HepG2 (cell line): ENCODE measurements at places on chromosomes 3 and 15.

- DNase-seq = no peak
Observed at GRCh38 chr3:139601191-139601961, 61.8 kb upstream of the RBP1 start.

- DNase-seq = no peak
Observed at GRCh38 chr3:188834349-188834748, 337.4 kb upstream of the TPRG1 start.

DNA sequence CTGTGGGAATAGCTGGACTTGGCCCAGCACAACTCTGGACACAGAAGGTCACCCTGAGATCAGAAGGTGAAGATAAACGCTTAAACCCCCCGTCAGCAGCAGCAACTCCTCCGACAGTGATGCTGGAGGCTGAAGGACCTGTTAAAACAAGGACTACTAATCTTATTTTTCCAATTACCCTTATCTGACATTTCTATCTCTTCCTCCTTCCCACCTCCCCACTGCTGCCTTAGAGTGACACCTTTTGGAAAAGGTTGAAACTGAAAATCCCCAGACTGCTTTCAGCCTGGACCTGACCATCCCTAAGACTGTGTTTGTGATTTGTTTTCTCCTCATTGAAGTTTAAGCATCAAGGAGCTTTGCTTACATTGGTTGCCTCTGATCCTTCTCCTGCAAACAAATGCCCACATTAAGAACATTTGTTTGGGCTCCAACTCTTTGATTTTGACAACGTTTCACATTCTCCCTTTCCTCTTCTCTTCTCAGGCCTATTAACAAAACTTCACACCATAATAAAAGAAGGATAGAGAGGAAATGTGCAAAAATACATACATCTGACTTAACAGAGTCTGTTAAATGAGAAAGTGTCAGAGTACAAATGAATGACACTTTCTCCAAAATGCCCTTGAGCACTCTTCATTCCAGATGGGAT lies 410.6 kb upstream of the WNT5A start:
- no peak for DNase-seq

- DNase-seq = no peak
Observed at GRCh38 chr3:49805897-49806701, 3.0 kb downstream of the INKA1 start.

- DNase-seq = no peak
Observed at GRCh38 chr3:126423191-126424038, 28.7 kb downstream of the CFAP100 start.

DNA sequence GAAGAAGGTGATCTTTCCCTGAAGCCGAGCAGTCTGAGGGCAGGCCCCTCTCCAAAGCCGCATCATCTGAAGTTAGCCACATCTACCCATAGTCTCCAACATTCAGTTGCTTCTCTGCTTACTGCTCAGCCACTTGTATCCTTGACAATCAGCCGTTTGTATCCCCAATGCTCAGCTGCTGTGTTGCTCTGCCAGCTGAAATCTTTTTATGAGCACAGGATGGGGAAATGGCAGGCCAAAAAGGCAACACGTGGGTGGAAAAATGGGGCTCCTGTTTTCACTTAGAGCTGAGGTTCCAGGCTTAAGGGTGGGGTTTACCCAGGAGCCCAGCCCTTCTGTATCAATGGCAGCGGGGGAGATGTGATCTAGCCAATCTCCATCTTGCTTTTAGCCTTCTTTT lies 36.3 kb downstream of the METTL6 start:
- DNase-seq = no peak

DNA sequence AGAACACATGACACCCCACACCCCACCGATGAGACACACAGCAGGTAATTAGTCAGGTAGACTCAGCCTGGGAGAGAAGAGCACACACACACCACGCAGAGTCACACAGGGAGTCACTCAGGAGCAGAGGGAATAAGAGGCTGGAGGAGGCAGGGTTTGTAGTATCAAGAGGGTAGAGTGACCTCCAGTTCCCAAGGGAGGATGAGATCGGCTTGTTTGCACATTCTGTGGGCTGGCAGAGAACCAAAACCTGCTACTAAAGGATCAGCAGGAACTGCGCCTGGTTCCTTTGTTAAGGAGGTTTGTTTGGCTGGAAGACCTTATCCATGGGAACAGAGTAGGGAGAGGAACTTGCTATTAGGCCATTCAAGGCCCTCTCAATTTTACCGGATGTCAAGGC lies 281.4 kb upstream of the SLCO3A1 start:
- DNase-seq = no peak

DNA sequence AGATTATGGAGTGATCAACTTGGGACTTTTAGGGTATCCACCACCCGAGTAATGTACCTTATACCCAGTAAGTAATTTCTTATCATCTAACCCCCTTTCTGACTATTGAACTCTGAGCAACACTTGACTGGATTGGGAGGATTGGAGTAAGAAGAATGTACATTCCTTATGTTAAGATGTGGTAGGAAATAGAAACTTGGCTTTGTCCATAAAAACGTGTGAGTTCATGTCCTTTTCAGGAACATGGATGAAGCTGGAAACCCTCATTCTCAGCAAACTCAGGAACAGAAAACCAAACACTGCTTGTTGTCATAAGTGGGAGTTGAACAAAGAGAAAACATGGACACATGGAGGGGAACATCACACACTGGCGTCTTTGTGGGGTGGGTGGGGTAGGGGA lies 112.3 kb downstream of the PTPRG start:
- no peak for DNase-seq

GRCh38 chr15:47620960-47621681 lies 96.2 kb upstream of the SEMA6D start:
- no peak for DNase-seq

DNA sequence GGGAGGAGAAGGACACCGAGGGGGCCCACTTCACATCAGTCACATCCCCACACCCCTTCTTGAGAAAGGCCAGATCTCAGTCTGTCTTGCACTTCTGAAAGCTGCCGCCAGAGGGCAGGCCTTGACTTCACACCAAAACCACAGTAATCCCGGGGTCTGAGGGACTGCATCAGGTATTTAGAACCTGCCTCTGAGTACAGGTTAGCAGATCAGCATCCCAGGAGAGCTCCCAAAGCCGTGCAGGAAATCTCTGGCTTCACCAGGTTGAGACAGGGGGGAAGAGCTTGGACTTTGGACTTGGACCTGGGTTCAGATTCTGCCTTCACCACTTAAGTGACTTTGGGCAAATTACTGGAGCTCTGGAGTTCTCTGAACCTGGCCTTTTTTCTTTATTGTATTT lies 50.3 kb downstream of the LHFPL4 start:
- peak; percentile 72 for DNase-seq

DNA sequence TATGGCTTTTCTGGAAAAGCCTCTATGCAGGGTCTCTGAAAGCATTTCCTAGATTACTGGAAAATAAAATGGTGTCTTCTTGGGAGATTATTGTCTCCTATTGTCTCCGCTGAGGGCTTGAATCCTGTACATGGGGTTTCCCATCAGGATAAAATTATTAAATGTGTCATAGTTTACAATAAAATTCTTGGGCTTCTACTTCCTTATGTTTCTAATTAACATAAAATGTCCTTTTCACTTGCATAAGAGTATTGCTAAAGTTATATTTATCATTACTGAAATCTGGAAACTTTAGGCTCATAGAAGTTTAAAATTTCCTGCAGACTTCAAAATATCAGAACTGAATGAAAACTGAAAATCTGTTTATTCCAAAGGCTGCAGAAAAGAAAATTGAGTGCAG lies 595.5 kb upstream of the AGTR1 start:
- DNase-seq = no peak

DNA sequence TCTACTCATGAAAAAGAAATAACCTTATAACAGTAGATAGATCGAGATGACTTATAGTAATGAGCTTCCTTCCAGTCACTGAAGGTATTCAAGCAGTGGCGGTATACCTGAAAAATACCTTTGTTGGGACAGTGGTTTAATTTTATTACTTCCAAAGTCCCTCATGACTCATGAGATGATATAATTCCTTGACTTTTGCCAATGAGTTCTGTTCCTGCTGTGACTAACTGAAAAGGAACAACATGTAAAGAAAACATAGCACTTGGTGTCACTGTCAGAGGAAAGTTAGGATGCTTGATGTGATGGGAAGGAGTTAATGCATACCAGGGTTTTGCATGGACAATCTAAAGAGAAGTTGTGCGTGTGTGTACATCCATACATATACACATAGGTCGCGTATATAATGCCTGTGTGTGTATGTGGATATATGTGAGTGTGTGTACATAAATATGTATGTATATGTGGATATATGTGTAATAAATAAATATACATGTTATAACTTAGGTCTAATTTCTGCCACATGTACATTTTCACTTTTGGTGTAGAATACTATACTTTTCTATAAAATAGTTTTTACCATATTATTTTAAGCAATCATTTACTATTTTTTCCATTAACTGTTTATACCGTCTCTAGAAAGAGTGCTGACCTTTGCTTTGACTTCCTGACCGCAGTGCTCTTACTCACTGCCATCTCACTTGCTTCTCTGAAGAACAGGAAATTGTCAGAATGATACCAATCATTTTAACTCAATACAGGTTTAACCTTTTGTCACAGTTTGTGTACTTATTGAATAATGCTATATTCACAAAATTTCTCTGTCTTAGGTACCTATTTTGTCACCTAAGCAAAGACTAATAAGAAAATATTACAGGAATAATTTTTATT lies 12.6 kb upstream of the PAK2 start:
- DNase-seq = no peak

DNA sequence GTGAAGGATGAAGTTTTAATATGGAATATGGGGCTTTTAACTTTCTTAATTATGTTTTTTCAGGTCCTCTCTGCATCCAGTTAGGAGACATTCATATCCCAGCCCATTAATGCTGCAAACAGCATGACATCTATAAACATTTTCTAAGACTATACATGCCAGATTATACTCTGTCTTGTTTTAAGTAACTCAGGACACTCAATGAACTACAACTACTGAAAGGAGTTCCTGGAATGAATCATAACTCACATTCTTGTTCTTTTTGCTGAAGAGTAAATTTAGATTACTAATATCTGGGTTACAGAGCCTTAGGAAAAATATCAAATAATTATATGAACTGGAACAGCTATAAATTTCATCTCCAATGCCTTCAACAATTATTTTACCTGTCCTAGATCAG lies 167.4 kb downstream of the STAG1 start:
- no peak for DNase-seq

DNA sequence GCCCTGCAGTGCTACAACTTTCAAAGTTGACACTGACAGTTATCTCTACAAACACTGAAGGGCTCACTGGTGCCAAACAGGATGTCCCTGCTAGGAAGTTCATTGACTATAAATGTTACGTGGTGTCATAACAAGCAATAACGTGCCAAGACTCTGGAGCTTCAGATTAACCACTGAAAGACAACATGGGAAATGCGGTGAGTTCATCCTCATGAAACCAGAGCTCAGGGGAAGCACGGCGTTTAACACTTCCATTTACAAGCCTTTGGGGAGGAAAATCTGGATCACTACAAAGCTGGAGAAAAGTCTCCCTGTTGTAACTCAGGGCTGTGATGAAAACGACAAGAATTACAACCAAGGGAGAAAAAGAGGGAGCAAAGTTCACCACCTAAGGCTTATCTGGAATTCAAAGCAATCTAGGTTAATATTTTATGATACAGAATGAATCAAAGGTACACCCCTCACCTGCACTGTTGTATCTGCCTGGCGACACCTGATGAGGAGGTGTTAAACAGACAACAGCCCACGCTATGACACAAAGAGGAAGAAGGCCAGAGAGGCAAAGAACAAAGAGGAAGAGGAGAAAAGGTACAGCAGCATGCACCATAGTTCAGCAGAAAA lies 27.0 kb downstream of the SHQ1 start:
- DNase-seq = no peak

DNA sequence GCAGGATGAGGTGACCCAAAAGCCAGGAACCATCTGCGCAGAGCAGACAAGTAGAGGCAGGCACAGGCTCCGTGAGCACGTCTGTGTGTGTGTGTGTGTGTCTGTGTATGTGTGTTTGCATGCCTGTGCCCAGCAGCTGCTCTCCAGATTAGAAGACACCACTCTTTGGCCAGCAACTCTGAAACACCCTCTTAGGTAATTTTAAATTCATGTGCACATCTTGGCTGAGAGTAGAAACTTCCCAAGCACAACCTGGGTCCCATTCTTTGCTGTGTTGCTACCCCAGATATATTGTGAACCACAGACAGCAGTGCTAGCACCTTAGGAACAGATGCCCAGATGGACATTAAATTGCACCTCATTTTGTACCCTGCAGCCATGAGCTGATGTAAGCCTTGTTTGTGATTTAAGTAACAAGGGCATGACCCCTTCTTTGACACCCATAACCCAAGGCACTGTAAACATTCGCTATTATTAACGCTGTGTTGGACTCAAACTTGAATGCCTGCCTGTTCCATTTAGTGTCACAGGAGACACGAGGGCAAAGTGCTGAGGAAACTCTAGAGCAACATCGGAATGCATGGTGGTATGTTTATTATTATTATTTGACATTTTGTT lies at the start of gene FILIP1L:
TSS of gene FILIP1L (minus strand) at position 89 of the 618 bp plus-strand sequence.
- DNase-seq = peak; percentile 42

DNA sequence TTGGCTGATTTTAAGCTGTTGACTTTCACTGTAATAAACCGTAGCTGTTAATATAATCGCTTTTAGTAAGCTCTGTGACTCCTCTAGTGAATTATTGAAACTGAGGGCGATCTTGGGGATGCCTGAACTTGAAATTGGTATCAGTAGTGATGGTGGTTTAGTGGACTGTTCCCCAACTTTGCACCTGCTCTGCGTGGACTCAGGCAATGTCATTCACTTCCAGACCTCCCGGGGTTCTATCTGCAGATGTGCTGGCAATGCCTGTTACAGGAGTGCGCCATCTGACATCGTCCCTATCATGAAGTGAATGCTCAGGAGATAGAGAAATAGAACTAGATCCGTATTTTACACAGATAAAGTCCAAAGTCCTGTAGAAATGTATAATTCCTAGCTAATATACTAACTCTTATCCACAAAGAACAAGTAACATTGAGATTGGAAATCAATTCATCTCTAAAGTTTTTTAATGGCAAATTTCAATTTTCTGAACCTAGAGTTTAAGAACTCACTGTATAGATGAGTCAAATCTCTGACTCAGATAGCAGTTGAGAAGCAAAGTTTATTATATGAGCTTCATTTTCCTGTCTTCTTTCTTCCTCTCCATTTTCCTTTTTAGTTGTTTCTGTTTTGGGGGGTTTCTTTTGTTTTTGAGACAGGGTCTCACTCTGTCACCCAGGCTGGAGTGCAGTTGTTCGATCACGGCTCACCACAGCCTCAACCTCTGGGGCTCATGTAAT lies 51.8 kb downstream of the HEG1 start:
- DNase-seq = no peak

- DNase-seq = no peak
Observed at GRCh38 chr3:43539321-43539720, 82.5 kb downstream of the ANO10 start.

DNA sequence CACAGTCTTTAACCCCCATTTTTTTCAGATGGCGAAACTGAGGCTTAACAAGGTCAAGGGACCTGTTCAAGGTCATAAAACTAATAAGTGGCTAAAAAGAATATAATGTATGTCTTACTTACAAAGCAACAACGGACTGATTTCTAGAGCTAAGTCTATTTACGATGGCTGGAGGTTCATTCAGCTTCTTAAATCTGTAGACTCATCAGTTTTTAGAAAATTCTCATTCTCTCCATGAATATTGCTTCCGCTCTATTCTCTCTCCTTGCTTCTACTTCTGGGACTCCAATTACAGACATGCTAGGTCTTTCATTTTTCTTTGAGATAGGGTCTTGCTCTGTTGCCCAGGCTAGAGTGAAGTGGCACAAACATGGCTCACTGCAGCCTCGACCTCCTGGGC lies 68.9 kb downstream of the WHAMM start:
- no peak for DNase-seq

GRCh38 chr3:162367429-162368260 lies 871.0 kb downstream of the OTOL1 start:
- DNase-seq = no peak

GRCh38 chr3:14827776-14828175 lies 9.0 kb downstream of the FGD5 start:
- no peak for DNase-seq
